ENCODE measurements at places on chromosomes 7 and 10.
A peak's percentile ranks its signal among the peaks of the same experiment; 100 is the strongest.

GRCh38 chr10:31299119-31299518, 19.9 kb upstream of the ZEB1 start:
- no peak for DNase-seq

DNA sequence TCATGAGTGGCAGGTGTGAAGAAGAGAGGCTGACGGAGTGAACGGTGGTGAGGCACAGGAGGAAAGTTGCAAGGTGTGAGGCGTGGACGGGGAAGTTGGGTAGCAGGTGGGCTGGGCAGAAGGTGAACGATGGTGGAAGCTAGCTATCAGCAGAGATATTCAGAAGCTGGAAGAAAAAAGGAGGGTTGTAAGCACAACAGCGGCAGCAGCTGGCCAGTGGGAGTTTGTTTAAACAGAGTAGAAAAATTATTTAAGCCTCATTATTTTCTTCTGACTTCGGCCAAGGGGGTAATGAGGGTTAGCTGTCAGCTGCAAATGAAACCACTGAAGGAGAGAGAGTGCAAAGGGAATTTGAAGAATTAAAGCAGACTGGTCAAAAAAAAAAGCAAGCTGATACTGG, 62.1 kb upstream of the PRKAR2B start:
- DNase-seq = no peak

- DNase-seq = peak; percentile 90
Measured at GRCh38 chr7:30091491-30091912, 43.3 kb upstream of the MTURN start.

DNA sequence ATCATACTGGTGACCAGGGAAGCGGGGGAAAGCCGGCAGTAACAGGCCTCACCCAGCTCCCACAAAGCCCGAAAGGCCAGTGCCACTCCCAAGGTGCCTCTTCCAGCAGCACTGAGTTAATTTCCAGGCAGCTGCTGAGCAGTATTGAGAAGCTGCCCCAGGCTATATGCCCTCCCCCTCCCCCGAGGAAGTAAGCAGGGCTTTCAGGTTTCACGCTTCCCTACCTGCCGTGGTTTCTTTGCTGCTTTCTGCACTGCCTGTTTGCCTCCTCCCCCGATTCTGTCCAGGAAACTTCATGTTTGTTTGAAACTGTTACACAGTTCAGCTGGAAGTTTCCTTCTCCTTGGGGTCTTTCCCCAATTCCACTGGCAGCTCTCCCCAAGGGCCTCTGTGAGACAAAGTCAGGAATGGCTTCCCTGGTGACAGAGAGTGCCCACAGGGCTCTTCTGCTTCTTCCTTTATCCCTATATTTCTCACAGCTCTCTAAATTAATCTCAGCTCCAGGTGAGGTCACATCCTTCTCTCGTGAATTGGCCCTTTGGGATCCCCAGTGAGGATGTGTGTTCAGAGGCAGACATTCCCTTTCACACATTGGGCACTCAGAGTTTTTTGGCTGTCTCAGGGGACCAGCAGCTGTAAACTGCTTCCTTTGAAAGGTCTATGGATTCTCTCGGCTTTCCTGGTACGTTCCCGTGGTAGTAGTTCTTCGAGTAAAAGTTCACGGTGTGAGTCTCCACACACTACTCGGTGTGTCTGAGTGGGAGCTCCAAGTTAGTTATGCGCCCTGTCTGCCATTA, 19.4 kb downstream of the C1GALT1 start:
- no peak for DNase-seq

DNA sequence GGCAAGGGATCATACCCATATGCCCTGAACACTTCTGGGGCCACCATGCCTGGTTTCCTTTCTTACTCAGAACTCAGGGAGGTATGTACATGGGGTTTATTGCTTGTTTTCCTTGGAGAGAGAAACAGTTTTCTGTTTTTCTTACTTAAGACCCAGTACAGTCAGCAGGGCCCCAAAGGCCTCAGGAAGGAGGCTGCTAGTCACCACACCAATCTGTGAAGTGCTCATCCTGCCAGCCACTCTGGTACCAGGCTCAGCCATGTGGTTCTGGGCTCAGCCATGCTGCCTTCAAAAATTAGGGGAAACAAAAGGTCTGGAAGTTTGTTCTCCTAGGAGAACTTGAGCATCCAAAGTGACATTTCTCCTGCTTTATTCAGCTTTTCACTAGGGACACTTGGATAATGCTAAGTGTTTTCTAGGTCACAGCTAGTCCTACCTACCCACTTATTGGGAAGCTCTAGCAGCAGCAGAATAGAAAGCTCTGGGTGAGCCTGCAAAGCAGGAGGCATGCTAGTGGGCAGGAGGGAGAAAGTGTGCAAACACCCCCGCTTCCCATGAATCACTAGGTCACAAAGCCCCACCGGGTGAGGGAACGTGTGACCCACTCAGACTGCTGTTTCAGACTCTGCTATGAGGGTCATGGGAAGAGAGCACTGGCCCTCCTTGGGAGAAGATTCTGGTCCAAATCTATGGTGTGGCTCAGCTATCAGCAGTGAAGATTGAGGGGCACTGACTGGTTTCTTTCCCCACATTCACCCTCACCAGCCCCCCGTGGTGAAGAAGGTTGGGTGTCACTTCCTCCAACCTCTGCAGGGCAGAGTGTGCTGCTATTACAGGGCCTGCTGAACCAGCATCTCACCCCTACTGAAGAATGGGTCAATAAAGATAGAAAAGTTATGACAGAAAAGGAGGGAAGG, 23.9 kb downstream of the NUDCD3 start:
- peak; percentile 74 for DNase-seq

DNA sequence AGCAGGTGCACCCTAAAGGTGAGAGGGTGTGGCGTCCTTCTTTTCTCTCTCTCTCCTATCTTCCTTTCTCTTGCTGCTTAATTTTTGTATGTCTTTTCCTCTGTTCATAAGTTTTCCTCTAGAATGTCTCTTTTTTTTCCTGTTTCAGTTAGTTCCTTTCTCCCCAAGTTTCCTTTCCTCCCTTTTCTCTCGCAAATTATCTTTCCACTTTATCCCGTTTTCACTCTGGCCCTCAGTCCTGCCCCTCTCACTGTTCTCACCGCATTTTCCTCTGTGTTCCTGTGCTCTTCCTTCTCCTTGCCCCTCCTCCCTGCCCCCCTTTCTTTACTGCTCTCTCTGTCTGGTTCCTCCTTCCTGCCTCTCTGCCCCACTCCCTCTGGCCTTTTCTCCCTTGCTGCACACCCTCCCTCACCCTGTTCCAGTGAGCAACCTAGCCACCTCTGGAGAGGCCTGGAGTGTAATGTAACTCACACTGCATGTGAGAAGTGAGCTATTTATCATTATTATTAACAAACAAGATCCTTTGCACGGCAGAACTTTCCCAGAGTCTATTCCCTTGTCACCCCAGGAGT, 158.5 kb downstream of the C10orf105 start:
- DNase-seq = no peak

- DNase-seq = peak; percentile 59
Measured at GRCh38 chr10:63346015-63346441, 119.7 kb downstream of the JMJD1C start.

DNA sequence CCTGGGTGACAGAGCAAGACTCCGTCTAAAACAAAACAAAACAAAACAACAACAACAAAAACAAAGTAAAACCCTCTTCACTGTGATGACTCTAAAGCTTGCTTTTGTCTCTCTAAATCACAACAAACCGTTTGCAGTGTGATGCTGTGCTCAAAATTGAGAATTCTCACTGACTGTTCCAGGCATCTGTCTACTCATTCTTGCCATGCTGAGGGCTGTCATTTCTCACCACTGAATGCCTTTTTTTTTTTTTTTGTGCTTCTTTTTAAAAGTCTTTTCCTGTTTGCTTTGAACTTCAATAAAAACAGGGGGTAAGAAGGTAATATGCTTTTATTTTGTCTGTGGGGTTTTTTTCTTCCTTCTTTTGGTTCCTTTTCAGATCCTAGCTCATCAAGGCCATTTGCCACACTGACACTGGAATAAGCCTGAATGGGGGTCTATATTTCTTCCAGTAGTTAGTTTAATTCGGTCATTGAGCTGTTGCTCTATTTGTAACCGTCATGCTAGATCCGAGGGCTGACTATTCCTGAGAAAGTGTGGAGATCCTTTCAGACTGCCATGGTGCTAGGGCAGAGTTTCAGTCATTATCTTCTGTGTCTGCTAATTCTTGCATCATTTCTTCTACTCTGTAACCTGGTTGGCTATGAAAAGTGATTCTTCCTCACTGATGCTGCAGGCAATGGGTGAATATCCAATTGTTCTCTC, 10.6 kb downstream of the FAS start:
- DNase-seq = no peak

DNA sequence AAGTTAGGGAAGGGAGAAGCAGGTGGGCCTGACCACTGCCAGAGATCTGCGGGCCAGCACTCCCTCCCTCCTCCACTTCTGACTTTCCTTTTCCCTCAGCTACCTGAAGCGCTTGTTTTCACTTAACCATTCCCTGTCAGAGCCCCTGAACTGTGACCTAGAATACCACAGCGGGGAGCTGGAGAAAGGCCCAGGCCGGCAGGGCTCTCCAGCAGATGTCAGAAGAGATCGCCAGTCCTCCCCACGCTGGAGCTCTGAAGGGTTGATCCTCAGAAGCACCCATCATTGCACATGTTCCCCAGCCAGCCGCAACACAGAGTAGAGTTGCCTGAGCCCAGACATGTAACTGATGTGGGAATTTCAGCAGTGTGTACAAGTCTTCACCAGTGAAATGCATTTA, 44.4 kb upstream of the GAD2 start:
- no peak for DNase-seq

GRCh38 chr7:118626739-118627138, 402.2 kb downstream of the ANKRD7 start:
- no peak for DNase-seq

DNA sequence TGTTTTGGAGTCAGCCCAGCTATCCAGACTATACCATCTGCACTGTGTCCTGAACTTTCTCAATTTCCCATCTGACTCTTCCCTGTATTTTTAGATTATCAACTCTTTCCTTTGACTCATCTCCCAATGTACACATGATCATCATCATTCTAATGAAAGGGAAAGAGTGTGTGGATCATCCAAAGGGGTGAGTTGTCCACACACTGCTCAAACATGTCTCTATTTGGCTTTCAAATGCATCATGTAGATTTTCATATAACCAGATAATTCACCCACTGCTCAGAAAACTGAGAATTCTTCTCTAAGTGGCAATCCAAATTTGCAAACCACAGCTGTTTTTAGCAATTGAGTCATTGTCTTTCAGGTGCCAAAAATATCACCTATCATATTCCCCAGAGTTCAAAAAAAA, 190.2 kb upstream of the HPS1 start:
- DNase-seq = no peak

DNA sequence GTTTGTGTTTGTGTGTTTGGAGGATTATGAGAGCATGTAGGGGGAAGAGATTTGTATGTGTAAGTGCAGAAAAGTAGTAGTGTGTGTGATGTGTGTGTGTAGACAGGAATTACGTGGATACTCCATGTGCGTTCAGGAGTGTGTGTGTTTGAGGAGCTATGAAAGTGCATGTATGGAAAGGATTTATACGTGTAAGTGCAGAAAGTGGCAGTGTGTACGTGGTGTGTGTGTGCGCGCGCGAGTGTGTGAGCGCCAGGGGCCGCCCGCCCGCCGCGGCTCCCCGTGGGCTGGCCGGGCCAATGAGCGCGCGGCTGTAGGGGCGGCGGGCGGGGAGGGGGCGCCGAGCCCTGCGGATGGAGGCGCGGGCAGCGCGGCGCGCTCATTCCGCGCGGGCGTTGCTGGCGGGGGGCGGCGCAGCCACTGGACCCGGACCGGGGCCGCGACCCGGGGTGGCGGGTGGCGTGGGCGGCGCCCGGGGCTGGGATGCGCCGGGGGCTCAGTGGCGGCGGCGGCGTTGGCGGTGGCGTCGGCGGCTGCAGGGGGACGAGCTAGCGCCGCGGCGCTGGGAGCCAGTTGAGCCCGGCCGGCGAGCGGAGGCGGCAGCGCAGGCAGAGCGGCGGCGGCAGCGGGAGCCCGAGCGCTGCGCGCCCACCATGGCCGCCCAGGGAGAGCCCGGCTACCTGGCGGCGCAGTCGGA, at the start of gene BICC1:
Gene BICC1, plus strand, starts transcription at position 382 of the 697 bp plus-strand sequence. Its CDS starts 272 bp downstream, at position 654.
- peak; percentile 67 for DNase-seq

GRCh38 chr10:34791228-34791627, 23.9 kb downstream of the PARD3 start:
- no peak for DNase-seq

DNA sequence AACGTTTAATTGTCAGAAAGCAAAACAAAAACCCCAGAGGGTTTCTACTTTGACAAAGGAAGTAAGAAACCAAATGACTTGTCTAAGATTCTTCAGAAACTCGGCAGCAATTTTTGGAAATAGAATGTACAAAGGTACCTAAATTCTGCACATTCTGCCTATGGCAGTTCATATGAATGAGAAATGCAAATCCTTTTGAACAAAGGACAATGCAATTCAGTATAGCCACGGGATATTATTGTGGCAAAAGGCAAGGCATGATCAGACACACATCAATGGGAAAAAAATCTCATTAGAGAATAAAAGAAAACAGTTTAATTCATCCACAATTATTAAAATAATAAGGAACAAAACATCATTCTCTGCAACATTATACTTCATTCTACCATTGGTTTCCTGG, 93.4 kb downstream of the SEMA3C start:
- DNase-seq = no peak

GRCh38 chr7:135645296-135645904, 16.9 kb upstream of the STMP1 start:
- DNase-seq = peak; percentile 62

DNA sequence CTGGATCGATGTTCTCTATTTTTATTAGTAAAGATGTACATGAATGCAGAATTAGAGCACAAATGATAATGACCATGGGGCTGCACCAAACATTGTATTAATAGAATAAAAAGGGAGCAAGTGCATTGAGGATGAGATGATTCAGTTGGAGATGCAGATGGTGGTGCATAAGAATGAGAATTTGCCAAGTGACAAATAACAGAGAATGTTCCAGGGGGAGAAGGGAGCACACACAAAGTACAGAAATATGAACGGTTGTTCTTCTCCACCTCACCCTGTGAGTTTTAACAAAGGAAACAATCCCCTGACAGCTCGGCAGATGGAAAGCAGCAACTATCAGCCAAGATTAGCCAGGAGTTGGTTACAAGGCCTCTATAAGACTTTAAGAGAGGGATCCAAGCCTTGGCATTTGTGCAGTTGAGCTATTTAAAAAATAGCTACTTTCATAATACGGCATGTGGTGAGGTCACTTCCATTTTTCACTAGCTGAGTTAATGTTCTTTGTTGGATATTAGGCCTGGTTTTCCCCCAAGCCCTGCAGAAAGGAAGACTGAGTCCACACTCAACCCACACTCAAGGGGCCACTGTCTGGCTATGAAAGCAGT, 462.5 kb downstream of the TNS3 start:
- no peak for DNase-seq

- peak; percentile 75 for DNase-seq
Measured at GRCh38 chr10:68135362-68135761, 26.1 kb downstream of the MYPN start.

- peak; percentile 4 for DNase-seq
Measured at GRCh38 chr7:77157446-77157845, 35.0 kb downstream of the CCDC146 start.

DNA sequence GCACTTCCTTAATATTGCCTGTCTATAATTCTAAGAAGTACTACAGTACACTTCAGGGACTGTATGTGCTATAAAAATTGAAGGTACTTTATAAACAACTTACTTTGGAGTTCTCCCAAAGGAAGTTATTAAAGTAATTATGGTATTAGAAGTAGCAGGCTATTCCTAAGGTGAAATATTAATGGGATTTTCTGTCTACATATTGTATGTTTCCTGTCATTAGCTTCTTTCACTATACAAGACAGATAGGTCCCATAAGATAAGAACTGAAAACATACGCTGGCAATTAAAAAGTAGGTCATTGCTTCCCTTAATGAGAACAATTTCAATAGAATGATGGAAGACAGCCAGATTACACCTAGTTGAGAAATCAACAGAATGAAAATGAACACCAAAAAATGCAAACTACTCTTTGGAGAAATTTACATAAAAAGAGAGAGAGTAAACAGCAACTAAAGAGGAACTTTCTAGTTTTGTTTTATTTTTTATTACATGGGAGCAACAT, 147.0 kb downstream of the HBP1 start:
- no peak for DNase-seq
